Stimulated activated CD8-positive, alpha-beta memory T cell treated with anti-CD3 and anti-CD28 coated beads, Interleukin-15, amount 100 ng/mL, for 24 hours (primary cell): ENCODE measurements at places on chromosomes 4 and X.

GRCh38 chr4:100014616-100015015 is 64.5 kb upstream of the H2AZ1 start:
- DNase-seq, result no peak

- DNase-seq, result no peak
Measured at GRCh38 chrX:139204898-139205667, 325.5 kb upstream of the F9 start.

DNA sequence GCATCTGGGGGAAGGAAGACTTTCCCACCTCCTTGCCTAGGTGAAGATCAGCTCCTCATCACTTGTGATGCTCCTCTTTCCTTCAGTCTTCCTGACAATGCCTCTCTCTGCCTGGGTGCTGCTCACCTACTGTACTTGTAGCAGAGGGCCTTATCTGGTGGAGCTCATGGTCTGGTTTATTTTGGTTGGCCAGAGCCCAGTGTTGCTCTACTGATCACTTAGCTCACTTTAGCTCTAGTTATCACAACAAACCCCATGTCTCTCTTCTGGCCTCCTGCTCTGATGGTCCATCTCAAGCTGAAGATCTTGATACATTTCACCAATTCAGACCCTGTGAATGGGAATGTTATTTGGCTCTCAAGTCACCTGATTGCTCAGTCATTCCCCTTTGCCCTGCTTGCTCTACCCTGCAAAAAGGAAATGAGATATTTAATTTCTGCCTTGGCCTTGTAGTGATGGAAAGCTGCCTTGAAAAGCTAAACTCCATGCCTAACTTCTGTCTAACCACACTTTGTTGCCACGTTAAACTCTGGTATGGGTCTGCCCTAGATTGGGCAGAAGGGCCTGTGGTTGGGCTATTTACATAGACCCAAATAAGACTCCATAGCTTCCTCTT is 30.3 kb upstream of the ADH1C start:
- DNase-seq, result no peak

DNA sequence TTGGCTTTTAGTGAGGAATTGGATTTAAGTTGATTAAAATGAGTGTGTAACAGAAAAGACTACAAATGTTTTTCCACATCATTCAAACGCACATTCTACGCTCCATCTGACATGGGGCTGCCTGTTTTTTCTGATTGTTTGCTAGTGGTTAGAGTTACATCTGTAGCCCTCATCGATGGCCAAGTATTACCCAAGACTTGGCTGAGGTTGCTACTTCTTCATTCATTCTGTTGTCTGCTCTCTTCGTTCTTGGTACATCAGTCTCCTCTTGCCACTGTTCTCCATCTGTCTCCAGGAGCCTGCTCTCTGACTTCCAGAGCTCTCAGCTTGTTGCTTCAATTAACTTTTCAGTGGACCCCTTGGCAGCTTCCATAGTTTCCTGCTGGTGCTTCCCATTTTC is 1844.6 kb upstream of the TENM3 start:
- no peak for DNase-seq

DNA sequence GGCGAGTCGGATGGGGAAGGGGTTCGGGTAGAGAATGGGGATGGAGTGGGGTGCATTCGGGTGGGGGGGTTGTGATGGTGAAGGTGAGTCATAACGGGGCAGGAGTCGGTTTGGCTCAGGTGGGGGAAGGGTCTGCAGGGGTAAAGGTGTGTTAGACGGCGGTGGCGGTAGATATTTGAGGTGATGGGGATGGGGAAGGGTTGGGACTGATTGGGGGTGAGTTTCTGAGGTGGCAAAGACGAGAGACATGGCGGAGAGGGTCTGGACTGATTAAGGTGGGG is 738 bp downstream of the SYP start:
- DNase-seq, result no peak

- DNase-seq, result no peak
Measured at GRCh38 chrX:130084631-130085237, 25.6 kb downstream of the ELF4 start.
